ENCODE measurements at places on chromosomes 12 and 14.

- no peak for DNase-seq
Measured at GRCh38 chr14:33376510-33376909, 437.8 kb downstream of the NPAS3 start.

- DNase-seq, result no peak
Measured at GRCh38 chr12:27344246-27344645, 11.6 kb downstream of the BMAL2 start.

DNA sequence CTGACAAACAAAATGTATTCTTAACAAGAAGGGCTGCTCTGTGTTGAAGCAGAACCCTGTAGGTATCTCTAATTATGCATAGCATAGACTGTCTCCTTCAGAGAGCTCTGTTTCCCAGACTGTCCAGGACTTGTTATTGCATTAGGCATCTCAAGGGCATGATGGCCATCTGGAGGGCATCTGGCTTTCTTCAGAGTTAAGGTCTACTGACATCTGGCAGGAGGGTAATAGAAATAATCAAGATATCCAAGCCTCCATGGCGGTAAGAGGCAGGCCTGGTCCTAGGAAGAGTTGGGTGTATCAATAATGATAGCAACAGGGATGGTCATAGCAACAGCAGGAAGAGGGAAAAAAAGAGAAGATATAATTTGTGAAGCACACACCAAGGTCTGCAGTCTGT, 161.2 kb downstream of the TTC8 start:
- DNase-seq, result no peak

GRCh38 chr12:6363330-6364043, 11.9 kb downstream of the SCNN1A start:
- no peak for DNase-seq

GRCh38 chr12:66190519-66191370, 1.7 kb downstream of the IRAK3 start:
- DNase-seq, result no peak

GRCh38 chr12:18578191-18578590, 159.6 kb downstream of the PLCZ1 start:
- no peak for DNase-seq

Data from NCI-H1048 (cell line).